ENCODE measurements at places on chromosomes 2 and 18.
A peak's percentile ranks its signal among the peaks of the same experiment; 100 is the strongest.

DNA sequence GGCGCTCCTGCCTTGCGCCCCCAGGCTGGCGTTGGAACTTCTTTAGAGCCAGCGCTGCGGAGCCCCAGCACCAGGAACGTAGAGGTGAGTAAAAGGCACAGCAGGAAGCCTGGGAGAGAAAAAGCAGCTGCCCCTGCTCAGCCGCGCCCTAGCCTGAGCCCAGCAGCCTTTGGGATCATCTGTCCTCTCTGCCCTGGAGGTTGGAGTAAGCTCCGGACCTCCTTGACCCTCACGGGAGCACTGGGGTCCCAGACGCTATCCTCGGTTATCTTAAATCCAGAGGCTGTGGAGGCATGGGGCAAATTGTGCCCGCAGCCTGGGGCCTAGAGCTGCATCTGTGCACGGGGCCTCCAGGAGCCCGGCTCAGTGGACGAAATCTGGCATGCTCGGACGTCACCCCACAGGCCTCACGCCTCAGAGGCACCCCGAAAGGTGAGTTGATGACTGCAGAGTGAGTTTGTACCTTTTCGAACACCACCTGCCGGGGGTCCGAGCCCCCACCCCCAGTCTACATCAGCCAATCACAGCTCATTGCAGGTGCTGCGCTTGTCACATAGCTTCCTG lies 1.6 kb upstream of the SLC66A2 start:
- DNase-seq, result no peak

GRCh38 chr2:104286841-104287240 lies 567.1 kb upstream of the POU3F3 start:
- no peak for DNase-seq

- peak; percentile 91 for DNase-seq
Observed at GRCh38 chr18:58223717-58224424, 179.8 kb downstream of the NEDD4L start.

- no peak for DNase-seq
Observed at GRCh38 chr2:29373870-29374269, 258.7 kb downstream of the CLIP4 start.

DNA sequence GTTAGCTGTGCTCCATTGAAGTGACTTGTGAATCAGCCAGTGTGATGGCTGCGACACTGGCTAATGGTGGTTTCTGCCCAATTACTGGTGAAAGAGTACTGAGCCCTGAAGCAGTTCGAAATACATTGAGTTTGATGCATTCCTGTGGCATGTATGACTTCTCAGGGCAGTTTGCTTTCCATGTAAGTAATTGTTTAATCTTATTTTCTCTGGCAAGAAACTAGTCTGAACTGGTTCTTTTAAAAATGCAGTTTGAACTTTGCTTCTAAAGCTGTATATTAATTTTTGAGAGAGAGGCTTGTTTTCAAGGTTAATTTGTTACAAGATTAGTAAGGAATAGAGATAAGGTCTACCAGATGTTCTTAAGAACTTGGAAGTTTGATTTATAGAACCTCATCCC lies 46.7 kb downstream of the GLS start:
- no peak for DNase-seq

DNA sequence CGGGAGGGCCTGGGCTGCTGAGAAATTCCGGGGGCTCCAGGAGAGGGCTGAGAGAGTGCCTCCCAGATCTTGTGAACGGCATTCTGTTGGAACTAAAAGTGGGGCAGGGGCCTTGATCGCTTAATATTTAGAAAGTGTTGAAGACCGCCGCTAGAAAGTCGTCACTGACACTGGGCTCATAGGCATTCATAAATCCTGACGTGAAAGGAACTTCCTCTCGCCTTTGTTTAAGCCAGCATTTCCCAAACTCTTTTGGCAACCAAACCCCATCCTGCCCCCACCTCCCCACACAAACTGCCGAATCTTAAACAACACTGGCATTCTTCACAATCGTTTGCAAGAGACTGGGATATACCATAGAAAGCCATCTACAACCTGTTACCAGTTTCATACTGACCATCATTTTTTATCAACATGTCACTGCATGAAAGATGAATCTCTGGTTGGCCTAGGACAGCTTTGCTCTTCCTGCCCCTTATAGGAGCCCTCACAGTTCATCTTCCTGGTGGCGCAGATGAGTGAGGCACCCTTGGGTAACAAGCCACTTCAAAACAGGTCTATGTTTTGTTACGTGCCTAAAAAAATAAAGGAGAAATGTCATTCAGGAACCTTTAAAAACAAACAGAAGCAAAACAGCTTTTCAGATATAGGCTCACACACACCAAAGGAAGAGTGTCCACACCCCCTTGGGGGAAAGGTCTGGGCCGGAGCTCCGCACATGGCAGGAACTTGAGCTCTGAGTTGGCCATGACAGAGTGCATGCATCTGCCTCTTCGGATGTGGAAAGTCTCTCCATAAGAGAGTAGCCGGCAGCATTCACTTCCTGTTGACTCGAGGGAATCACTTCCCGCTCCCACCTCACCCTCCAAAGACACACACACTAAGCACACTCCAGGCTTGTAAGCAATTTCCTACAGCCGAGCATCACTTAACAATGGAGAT lies 13.0 kb downstream of the MTERF4 start:
- DNase-seq, result no peak

DNA sequence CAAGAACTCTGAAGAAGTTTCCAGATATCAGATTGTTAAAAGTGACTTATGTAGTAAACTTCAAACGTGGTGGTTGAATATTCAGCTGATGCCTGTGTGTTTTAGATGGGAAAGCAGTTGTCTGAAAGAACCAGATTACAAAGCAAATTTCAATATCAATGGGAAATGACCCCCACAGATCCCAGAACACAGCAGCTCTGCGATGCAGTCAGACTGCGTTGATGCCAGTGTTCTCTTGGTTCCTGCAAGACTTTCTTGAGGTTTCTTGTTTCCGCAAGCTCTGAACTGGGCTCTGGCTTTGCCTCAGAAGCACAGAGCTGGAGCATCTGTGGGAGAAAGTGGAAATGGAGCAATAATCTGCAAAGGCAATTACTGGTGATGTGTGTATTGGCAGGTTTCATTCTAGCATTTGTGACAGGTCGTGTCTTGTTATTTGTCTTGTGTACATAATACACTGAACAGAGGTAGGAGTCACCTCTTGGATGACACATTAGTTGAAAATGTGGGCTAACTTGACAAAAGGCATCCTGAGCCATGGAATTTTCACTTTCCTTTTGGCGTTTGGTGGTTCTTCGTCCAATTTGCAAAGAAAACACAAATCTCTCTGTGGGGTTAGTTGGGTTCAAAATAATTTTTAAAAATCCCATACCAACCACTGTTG lies 10.8 kb upstream of the LYPD6B start:
- DNase-seq, result no peak

- DNase-seq, result no peak
Observed at GRCh38 chr2:182291296-182291695, 135.5 kb downstream of the PDE1A start.

DNA sequence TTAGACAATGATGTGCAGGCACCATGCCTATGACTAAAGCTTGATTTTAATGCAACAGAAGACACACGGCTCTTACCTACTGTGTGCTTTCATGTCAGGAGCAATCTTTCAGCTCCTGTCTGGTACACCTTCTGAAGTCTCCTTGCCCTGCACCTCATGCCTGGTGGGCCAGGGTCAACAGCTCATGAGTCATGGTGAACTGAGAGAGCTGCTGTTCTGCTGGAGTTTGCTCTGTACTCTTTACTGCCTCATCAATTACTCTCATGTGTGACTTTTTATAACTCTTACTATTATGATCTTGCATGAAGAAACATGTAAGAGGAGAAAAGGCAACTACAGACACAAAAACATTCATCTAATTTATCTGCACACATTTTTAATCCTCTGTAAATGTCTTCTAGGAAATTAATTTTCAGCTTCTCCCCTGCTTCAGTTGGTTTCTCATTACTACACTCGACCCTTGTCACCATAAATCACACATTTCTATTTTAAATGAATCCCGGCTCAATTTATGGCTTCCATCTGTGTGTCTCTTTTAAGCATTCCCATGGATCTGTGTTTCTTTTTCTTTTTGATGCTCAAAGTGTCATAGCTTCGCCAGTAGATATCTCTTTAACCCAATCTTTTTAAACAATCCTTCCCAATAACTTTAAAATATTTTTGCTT lies 9.7 kb downstream of the SERPINB7 start:
- DNase-seq, result no peak

DNA sequence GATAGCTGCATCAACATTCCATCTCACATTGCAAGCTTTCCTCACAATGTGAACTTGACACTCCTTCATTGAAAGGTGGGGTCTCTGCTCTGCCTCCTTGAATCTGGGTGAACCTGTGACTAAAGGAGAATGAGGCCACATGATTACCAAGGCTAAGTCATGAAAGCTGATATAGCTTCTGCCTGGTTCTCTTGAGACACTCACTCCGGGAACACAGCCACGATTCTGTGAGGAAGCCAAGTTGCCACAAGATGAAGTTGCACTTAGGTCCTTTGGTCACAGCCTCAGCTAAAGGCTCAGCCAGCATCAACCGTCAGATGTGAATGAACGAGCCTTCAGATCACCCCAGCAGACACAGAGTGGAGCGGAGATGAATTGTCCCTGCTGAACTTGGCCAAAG lies 94.7 kb upstream of the FAM136A start:
- DNase-seq, result no peak
